Activated naive CD4-positive, alpha-beta T cell treated with anti-CD3 and anti-CD28 coated beads, Interleukin-2, amount 10 ng/mL, durations not matched to agents 7 days and 5 days (primary cell): ENCODE measurements at places on chromosomes 2 and 18.
A peak's percentile ranks its signal among the peaks of the same experiment; 100 is the strongest.

DNA sequence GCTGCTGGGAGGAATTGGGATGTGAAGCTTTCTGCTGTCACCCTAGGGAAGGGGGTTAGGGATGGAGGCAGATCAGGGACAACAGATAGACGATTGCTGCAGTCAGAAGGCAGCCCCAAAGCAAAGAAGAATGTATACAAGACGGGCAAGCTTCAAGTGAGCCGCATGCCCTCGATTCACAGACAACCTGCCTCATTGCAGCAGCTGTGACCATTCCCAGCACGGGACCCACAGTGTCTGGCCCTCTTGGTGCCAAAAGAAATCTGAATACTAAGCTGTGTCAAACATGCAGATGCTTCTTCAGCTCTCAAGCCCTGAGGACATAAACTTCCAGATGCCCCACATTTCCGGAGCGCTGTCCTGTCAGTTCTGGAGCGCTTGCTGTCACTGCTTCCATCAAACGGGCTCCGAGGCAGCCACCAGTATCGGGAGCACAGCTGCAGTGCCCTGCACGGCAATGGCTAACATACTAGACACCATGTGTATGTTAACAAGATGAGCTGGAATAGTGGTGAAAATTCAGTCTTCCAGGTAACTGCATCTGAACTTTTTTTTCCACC lies 33.8 kb downstream of the PRELID3A start:
- no peaks in the 10 kb centered on the region for H3K4me1 ChIP-seq
- H3K27ac ChIP-seq = no peak overlapping the region
- no peak overlapping the region for H3K4me3 ChIP-seq
- no peak for DNase-seq
- no peaks in the 10 kb centered on the region for H3K36me3 ChIP-seq
- no peaks in the 10 kb centered on the region for H3K27me3 ChIP-seq

DNA sequence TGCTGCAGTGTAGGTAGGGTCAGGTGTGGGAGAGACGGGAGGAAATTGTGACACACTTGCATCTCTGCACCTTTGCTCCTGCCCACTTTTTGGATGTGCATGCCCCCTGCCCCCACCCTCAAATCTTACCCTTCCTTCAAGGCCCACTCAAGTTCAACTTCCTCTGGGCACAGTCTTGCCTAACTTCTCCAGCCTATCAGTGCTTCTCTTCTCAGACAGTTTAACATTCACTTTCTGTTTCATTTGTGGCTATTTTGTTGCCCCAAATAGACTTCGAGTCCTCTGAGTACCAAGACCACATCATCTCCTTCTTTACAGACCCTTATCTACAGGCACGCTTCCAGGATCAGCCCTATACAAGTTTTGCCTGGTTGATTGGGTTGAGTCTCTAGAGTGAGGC lies 2.7 kb downstream of the ST8SIA5 start:
- peaks cover 28% of the 10 kb centered on the region for H3K4me1 ChIP-seq
- no peaks in the 10 kb centered on the region for H3K36me3 ChIP-seq
- DNase-seq = peak; percentile 28
- peaks cover 77% of the 10 kb centered on the region for H3K27me3 ChIP-seq
- H3K27ac ChIP-seq = no peak overlapping the region

DNA sequence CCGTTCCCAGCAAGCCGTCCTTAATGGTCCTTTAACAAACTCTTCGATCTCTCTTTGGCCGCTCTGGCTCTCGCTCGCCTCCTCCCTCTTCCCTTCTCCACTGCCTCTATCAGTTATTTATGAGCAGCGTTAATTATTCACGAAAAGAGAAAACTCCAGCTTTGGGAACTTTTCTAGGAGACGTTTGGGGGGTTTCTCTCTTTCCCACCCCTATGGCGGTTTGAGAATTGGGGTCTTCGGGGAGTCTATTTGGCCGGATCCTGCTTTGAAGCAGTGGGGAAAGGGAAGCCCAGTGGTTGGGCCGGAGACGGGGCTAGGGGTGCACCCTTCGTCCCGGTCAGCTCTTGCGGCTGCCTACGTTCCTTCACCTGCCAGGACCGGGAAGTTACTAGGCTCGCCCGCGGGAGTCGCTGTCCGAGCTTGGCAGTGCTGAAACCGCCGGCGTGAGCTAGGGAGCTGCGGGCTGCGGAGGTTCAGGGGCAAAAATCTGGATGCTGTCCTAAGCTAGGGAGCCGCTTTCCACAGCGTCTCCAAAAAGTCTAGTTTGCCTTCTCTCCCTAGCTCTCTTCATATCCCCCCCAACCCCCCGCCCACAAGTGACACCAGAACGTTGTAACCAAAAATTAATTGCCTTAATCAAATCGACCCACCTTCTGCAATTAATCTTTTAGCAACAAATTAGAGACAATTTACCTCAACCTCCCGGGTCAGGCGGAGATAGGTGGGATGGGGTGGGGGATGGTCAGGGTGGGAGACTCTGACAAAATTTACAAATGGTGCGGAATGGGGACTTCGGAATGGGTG lies 8.9 kb upstream of the SKOR2 start:
- DNase-seq = peak; percentile 64
- H3K4me3 ChIP-seq = no peak overlapping the region
- H3K27ac ChIP-seq = no peak overlapping the region

DNA sequence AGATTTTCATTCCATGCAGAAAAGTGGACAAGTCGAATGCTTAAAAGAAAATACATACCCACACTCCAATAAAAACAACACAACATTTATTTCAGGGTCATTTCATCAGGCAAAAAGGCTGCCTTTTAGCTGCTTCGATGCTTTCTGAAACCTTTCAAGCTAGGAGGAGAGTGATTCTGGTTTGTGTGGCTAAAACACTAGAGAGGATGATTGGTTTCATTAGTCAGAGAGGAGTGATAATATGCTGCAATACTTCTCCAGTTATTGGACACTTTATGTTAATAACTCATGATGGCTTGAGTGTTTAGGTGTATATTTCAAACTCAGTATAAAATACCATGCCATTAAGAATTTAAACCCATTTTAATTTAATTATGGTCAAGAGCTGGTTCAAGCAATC lies 614.0 kb downstream of the SLC4A3 start:
- no peaks in the 10 kb centered on the region for H3K27me3 ChIP-seq
- no peak overlapping the region for H3K27ac ChIP-seq
- DNase-seq = no peak
- no peak overlapping the region for H3K4me3 ChIP-seq
- no peaks in the 10 kb centered on the region for H3K36me3 ChIP-seq
- no peaks in the 10 kb centered on the region for H3K4me1 ChIP-seq

- H3K36me3 ChIP-seq = no peaks in the 10 kb centered on the region
- H3K27me3 ChIP-seq = peaks cover 32% of the 10 kb centered on the region
- DNase-seq = no peak
- no peak overlapping the region for H3K4me3 ChIP-seq
- H3K27ac ChIP-seq = no peak overlapping the region
- peaks cover 19% of the 10 kb centered on the region for H3K4me1 ChIP-seq
These were observed 3.5 kb upstream of the RAB27B start for GRCh38 chr18:54824761-54825160.

DNA sequence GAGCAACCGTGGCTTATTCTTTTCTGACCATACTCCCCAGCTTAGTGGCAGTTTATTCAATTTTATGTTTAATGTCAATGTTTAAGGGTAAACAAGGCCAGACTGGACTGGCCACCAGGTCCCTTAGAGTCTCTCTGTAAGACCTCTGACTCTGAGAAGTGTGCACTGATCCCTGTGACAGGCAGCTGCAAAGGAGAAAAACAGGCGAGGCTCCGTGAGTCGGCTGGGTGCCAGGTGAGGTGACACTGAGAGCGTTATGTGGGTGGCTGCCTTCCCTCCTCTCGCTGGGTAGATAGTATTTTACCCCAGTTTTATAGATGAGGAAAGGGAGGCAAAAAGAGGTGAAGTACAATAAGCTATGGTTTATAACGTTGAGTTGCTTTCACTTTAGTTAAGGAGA lies 139.4 kb upstream of the HDAC4 start:
- H3K36me3 ChIP-seq = no peaks in the 10 kb centered on the region
- no peak for DNase-seq
- H3K27me3 ChIP-seq = peaks cover 49% of the 10 kb centered on the region

- no peak overlapping the region for H3K27ac ChIP-seq
- H3K4me1 ChIP-seq = no peaks in the 10 kb centered on the region
- peaks cover 15% of the 10 kb centered on the region for H3K27me3 ChIP-seq
- H3K36me3 ChIP-seq = no peaks in the 10 kb centered on the region
- no peak overlapping the region for H3K4me3 ChIP-seq
These were observed 104.1 kb downstream of the COPS8 start for GRCh38 chr2:237189799-237190198.

DNA sequence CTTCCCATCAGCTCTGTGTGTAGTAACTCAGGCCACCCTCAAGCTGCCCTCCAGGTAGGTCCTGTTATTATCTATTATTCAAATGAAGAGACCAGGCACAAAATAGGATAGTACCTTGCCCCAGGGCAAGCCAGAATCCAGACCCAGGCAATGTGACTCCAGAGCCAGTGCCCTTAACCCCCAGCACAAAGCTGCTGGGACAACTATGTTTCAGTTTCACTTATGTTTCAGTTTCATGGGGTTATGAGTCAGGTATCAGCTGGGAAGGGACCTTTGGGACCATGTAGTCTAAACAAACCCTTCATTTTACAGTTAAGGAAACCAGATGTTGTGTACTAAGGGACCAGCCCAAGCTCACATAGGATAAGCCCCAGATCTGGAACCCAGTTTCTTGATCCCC lies 10.0 kb downstream of the HK2 start:
- DNase-seq = peak; percentile 64
- peak overlapping the region; percentile 88 for H3K27ac ChIP-seq
- no peaks in the 10 kb centered on the region for H3K27me3 ChIP-seq
- H3K36me3 ChIP-seq = peaks cover 19% of the 10 kb centered on the region

DNA sequence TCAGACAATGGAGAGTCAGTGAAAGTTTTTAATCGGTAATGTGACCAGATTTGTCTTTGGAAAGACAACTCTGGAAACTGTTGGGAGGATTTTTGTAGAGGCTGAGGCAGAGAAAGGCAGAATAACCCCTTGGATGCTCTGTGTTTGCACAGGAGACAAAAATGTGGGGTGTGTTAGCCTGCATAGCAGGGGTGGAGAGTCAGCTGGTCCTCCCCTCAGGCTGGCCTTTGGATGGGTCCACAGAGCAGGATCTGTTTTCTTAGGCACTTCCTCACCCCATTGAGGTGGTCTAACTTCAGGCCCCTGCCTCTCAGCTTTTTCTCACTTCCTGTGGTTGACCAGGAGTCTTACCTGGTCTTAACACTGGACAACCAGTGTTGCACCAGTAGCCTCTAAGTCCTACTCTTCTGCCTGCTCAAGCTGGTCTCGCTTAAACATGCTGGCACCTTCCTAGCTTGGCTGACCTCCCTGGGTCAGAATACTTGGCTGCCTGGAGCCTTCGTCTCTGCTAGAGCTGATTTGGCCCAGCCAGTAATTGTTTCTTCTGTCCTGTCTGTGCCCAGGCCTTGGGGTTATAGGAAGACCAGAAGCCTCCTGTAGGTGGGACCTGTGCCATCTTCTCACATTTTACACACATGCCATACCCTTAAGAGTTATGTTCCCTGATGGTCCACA lies 259.8 kb upstream of the RASGRP3 start:
- peaks cover 13% of the 10 kb centered on the region for H3K27me3 ChIP-seq
- no peak overlapping the region for H3K27ac ChIP-seq
- DNase-seq = no peak
- no peaks in the 10 kb centered on the region for H3K4me1 ChIP-seq
